ENCODE measurements at places on chromosomes 12 and 14.

- ATAC-seq, result no peak
These were observed 14.3 kb downstream of the SCARB1 start for GRCh38 chr12:124849382-124849781.

- ATAC-seq, result no peak
These were observed 6.4 kb downstream of the GUCY2C start for GRCh38 chr12:14689996-14690395.

DNA sequence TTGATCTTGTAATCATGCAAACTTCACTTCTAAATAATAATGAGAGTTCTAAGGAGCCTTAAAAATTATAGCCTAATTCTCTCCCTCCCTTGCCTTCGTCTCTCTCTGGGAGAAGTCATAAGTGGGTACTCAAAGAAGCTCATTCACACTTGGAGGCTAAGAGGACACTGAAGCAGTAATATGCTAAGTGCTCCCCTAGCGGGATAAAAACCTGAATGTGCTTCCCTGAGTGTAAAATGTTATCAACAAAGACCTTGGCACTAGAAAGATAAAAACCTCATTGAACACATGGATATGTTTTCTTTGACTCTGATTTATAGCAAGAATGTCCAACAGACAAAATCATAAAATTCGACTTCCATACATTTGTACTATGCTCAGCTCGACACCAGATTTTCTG lies 337.9 kb upstream of the NOVA1 start:
- ATAC-seq, result no peak

- no peak for ATAC-seq
These were observed 39.9 kb downstream of the PPP4R3A start for GRCh38 chr14:91470216-91470615.

DNA sequence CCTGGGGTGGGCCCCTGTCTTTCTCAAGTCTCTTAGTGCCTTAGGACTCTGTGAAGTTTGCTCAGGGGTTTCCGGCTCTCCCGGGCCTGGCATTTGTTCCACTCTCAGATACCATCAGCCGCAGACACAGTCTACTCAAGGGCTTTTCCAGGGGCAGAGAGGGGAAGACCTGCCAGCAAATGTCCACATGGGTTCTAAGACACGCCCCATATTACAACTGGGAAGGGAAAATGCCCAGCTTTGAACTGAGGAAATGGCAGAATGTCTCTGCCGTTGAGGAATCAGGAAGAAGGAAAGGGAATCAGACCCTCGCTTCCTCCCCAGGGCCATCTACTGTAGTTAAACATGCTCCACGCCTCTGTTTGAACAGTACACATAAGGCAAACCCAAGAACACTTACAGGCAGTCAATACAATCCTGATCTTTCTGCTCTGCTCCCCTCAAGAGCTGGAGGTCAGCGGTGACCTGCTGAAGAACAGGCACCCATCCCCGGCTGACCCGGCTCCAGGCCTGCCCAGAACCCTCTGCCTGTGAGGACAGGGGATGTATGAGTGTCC lies 7.9 kb downstream of the CCDC85C start:
- ATAC-seq, result peak; percentile 18

DNA sequence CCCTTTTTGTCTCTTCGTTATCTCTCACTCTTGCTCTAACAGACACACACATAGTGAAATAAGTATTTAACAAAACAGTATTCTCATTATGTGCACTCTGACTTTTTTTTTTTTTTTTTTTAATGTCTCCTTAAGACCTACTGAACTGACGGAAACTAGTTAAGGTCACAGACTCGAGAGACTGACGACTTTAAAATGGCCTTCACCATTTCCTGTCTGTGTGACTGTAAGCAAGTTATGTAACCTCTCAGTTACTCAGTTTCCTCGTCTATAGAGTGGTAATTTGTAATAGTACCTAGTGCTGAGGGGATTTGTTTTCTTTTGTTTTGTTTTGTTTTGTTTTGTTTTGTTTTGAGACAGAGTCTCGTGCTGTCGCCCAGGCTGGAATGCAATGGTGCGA lies 284.8 kb downstream of the FBXL14 start:
- no peak for ATAC-seq

DNA sequence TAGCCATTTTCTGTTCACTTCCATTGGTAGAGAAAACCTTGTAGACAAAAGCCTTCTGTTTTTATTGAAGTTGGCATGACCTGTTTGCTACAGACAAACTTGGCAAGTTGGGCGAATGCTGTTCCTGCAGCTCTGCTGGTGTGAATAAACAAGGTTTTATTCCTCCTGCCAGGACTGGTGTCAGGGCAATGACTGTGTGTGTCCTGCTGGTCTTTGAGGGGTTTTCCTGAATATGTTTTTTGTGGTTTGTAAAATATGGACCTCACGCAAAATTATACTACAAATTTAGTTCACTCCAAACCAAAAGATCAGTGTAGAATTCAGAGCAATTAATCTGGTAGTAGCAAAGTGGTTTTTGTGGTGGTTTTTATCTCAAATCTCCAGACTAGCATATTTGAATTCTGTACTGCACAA lies 140.8 kb downstream of the ERC1 start:
- no peak for ATAC-seq

DNA sequence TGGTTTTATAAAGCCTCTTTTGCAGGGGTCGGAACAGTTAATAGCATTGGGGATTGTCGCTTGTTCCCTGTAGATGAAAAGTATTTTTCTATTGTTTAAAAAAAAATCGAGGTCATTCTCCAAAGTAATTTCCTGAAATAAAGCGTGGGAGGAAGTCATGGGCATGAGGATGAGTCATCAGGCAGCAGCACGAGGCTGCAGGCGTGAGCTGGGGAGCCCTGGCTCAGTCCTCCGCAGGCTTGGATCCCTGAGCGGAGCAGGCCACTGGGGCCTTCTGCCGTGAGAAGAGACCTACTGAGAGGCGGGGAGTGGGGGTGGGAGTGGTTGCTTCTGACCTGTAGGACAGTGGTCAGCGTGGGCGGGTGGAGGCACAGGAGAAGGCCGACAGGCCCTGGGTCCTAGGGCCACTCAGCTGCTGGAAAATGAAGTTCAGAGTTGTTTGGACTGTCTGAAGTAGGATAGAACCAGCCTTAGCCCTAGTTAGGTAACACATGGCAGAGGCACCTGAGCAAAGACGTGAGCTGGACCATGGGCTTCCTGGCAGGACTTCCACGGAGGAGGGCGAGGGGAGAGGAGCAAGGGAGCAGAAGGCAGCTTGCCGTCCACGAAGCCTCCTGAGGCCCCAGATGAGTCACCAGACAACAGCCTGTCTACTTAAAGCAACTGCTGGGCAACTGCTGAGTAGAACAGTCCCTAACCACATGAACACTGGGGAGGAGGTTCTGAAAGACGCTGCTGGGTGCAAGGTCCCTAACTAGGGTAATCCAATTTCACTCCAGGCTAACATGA lies 21.1 kb upstream of the LGALS3 start:
- ATAC-seq, result peak; percentile 78
